ENCODE measurements at places on chromosomes 3 and 15.

GRCh38 chr3:160105907-160106584, 117.4 kb downstream of the IL12A start:
- DNase-seq, result no peak

- no peak for DNase-seq
Measured at GRCh38 chr15:32861174-32861573, 143.4 kb downstream of the GREM1 start.

GRCh38 chr3:126259411-126260391, 79.3 kb upstream of the ALDH1L1 start:
- no peak for DNase-seq

DNA sequence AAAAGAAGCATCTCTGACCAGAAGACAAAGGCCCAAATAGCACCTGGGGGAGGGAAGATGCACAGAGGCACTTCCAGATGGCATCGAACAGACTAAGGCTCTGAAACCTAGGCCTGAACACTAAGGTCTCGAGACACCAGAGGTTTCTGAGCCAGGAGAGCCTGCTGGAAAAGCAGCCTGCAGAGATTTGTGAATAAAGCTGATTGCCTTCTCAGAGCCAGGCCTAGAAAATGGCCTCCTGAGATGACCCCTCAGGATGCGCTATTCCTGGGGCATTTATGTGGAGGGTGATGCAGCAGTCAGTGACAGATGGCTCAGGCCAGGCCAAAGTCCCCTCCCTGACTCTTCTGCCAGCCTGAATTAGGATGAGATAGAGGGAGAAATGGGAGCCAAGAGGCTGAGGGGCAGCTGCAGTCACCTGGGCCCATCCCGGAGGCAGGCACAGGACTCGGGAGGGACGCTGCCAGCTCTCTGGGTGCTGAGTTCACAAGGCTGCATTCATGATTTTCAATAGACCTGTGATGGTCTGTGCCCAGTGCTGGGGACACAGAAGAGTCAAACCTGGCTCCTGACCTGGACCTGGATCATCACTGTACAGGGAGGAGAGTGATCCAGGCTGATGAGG, 6.9 kb downstream of the PRSS50 start:
- no peak for DNase-seq

- DNase-seq, result no peak
Measured at GRCh38 chr15:66592505-66593218, 26.9 kb upstream of the LCTL start.

GRCh38 chr15:45618813-45619212, 16.0 kb upstream of the SQOR start:
- DNase-seq, result peak; percentile 94

GRCh38 chr3:52433328-52433995, 11.4 kb downstream of the SEMA3G start:
- DNase-seq, result no peak

DNA sequence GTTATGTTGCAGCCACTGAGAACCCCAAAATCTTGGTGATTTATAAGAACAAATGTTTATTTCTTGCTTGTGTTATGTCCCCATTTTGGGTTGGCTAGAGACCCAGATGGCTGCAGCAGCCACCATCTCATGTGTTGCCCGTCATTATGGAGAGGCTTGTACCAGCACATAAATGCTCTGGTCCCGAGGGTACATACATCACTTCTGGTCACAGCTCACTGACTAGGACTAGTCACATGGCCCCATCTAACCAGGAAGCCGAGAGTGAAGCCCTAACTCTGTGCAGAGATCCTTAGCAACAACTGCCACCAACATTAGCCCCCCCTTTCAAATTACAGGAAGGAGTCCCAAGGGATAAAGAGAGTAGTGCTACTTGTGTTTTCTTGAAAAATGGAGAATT, 25.5 kb upstream of the HACD2 start:
- DNase-seq, result peak; percentile 75

- DNase-seq, result no peak
Measured at GRCh38 chr15:71572452-71573053, 237.8 kb upstream of the NR2E3 start.

GRCh38 chr15:69394556-69395282, 19.4 kb upstream of the KIF23 start:
- peak; percentile 61 for DNase-seq

DNA sequence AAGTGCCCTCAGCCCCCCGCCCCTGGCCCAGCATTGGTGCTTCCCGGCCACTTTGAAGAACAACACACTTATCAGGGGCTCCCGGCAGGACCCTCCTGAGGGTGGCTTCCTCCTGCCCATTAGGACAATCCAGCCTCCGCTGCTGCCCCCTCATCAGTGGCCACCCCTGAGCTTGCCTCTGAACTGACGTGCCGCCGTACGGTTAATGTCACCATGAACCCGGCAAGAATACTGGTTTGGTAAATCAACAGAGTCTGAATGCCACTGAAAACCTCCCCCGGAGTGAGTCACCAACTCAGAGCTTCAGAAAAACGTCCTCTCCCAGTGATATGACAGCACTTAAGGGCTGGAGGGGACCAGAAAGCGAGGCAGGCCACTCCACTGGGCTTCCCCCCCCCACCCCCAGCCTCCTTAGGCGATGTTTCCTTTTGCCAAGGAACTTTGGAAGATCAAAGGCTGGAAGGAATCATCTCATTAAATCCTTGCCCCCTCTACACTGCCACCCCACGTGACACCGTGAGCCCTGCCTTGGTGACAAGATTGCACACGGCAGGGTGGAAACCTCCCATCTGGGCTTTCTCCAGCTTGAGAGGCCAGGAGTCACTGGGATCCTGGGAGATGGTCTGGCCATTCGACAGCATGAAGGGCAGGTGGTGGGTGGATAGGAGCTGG, 142.1 kb downstream of the NUP210 start:
- no peak for DNase-seq

DNA sequence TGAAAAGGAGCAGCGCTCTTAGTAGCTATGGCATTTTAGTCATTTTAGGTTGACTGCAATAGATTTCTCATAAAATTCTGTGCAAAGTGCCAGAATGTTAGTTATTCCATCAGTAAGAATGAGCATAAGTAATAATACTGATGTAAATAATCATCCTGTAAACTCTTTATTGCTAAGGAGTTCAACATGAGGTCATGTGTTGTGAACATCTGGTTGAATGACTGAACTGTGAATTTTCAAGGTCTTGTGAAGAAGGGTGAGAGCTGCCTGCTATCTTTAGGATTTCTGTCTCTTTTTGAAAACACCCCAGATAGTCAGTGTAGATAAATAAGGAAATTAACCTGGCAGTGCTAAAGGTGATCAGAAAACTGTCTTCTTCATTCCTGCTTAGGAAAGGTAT, 333.4 kb upstream of the TBC1D5 start:
- no peak for DNase-seq

- no peak for DNase-seq
Measured at GRCh38 chr15:26981492-26981891, 10.5 kb downstream of the GABRG3 start.

DNA sequence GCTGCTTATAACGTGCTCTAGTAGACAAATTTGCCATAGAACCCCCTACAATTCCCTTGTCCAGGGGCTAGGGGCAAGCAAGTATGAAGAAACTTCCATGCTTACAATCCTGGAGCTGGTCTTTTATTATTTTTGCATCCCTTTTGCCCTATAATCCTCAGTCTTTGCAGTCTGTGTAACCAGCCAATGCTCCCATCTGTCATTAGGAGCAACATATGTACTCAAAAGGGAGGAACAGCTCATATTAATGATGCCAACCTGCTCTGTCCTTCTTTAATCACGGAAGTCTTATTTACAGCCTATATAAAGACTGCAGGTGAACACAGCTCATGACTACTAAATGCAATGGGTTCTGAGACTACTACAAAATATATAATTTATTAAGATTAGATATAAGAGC, 263.3 kb downstream of the ZIC1 start:
- DNase-seq, result no peak

- no peak for DNase-seq
Measured at GRCh38 chr3:171212648-171213047, 186.1 kb upstream of the SLC2A2 start.

DNA sequence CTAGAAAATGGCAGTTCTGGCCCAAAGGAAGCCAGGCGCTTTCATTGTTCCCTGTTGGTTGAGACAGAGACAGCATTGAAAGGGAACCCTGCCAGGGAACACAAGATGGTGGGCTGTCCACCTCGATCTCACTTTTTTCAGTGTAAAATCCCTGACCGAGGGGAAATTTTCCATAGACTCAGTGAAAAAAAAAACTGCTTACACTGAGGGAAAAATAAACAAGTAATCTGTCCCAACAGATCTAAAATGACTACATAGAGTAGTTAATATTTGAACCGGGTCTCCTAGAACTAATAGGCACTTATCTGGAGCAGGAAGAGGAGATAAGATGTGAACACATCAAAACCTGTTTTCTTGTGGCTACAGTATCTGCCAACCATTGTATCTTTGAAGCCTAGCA, 763.4 kb upstream of the GOLIM4 start:
- DNase-seq, result no peak

DNA sequence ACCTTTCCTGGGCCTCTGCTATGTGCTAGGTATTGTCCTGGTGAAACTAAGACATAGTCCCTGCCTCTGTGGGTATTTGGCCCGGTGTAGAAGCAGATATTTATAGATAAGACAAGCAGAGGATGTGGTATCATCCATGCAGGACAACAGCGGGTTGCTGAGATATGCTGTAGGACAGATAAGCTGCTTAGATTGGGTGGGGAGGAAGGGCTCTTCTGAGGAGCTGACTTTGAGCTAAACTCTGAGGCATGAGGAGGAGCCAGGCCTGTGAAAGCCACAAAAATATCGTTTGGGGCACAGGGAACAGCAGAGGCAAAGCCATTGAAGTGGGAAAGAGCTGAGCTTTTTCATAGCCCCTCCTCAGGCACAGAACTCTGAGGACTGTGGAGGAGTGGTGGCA, 492.5 kb upstream of the CFAP20DC start:
- DNase-seq, result no peak

- DNase-seq, result no peak
Measured at GRCh38 chr3:111084911-111085310, 13.3 kb downstream of the NECTIN3 start.

DNA sequence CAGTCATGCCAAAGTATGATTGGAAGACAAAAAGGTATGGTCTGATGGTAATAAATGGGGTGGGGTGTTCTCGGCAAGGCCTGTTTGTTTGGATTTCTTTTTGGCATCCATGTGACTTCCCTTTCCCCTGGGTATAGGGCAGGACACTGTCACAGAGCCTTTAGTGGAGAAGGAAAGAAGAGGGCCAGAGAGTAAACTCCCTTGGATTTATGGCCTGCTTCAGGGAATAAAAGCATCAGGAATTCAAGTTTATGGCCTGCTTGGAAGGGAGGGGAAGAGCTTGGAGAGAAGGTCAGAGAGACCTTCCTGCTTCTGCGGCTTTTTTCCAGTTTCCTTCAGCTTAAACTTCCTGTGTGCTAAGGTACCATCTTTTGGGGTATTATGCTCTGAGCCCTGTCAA, 179.4 kb upstream of the ADAMTS9 start:
- DNase-seq, result no peak

GRCh38 chr3:50442945-50443579, 60.4 kb downstream of the CACNA2D2 start:
- peak; percentile 51 for DNase-seq

- no peak for DNase-seq
Measured at GRCh38 chr3:124685481-124685880, 44.8 kb upstream of the UMPS start.

DNA sequence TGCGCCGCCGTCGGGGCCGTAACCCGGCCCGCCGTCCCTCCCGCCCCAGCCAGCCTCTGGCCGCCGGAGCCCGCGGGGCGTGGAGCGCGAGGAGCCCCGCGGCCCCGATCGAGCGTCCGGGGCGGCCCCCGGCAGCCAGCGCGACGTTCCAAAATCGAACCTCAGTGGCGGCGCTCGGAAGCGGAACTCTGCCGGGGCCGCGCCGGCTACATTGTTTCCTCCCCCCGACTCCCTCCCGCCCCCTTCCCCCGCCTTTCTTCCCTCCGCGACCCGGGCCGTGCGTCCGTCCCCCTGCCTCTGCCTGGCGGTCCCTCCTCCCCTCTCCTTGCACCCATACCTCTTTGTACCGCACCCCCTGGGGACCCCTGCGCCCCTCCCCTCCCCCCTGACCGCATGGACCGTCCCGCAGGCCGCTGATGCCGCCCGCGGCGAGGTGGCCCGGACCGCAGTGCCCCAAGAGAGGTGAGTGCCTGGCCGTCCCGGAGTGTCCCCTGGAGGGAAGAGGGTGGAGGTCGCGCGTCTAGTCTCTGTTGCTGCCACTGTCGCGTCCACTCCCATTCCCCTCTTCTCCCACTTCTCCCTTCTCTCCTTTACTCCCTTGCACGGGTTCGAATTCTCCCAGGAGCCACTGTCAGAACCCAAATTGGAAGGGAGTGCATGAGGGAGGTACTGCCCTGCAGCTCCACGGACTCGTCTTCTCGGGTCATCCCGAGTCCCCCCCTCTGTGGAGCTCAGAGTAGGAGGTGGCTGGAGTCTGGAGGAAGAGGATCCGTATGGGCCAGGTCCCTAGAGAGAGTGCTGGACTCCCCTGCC, 585 bp downstream of the CSK start:
- DNase-seq, result peak; percentile 41

- no peak for DNase-seq
Measured at GRCh38 chr3:48633256-48633655, 2.0 kb downstream of the SLC26A6 start.

DNA sequence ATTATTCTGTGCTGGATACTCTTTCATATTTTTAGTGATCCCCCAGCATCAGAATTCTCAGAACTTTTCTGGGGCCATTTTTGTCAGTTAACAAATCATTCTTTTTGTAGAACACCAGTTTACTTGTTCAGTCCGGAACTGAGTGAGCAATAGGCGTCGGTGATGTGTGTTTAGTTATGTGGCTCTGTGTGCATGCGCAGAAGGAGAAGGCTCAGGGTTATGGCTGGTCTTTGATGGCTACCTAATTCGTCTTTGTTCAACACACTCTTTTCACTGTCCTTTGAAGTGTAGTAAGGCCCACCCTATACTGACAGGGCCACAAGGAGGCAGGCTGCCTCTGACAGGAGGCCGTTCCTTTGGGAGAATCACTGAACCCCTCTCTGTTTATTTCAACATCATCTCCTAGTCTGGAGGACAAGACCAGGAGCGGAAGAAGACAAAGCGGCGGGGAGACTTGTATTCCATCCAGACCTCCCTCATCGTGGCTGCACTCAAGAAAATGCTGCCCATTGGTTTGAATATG, 158.2 kb upstream of the CHRM5 start:
- DNase-seq, result no peak

DNA sequence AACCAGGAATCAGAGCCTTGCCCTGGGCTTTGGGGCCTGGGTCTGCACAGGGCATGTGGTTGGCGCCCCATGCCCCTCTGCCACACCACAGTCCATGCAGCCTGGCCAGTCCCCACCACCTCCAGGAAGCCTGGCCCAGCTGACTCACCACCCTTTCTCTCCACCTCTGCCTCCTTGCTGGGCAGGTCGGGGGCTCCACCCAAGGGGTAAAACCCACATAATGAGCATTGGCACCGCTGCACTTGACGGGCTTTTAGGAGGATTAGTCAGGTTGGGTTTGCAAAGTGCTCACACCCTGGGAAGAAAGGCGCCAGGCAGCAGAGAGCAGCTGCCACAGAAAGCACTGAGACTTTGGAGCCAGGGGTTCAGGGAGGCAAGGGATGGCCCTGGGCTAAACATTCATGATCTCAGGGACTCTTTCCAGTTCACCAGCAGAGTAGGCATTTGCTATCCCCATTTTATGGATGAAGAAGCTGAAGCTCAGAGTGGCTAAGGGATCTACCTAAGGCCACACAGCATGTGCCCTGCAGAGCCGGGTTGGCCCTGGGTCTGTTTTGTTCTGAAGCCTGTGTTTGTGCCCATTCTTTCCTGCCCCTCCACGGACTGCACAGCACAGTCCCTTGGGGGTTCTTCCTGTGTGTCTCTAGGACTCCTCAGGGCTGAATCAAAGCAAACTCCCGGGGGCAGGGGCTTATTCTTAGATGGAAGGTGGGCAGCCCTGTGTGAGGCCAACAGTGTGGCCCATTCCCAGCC, 113.4 kb downstream of the ETFA start:
- peak; percentile 66 for DNase-seq

- peak; percentile 75 for DNase-seq
Measured at GRCh38 chr3:143207338-143207961, 87.9 kb downstream of the CHST2 start.
